GM04504 (cell line): ENCODE measurements at places on chromosomes 6 and 20.

GRCh38 chr6:150443621-150444020 lies 74.8 kb downstream of the IYD start:
- no peak for DNase-seq

- no peak for DNase-seq
These were observed 6.9 kb upstream of the SAMD3 start for GRCh38 chr6:130229645-130230044.

DNA sequence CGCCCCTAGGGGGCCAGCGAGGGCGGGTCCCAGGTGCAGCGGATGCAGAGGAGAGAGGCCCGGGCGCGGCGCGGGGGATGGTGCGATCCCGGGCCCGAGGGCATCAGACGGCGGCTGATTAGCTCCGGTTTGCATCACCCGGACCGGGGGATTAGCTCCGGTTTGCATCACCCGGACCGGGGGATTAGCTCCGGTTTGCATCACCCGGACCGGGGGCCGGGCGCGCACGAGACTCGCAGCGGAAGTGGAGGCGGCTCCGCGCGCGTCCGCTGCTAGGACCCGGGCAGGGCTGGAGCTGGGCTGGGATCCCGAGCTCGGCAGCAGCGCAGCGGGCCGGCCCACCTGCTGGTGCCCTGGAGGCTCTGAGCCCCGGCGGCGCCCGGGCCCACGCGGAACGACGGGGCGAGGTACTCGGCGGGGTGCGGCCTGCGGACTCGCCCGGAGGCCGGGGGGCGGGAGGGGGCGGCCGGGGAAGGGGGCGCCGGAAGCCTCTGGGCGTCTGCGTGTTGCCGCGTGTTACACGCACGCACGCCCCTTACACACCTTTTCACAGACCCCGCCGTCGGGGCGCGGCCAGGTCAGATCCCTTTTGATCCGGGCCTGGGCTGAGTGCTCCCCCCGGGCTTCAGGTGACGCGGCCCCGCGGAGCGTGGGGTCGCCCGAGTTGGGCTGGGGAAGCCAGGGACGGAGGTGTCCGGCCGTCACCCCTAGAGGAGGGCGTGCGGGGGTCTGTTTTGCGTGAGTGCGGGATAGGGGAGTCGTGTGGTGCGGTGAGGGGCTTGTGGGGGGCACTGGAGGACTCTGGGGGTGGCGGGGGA lies 412 bp downstream of the TRIB3 start:
- peak; percentile 45 for DNase-seq

GRCh38 chr6:132219901-132220300 lies 181.4 kb downstream of the MOXD1 start:
- DNase-seq, result no peak

DNA sequence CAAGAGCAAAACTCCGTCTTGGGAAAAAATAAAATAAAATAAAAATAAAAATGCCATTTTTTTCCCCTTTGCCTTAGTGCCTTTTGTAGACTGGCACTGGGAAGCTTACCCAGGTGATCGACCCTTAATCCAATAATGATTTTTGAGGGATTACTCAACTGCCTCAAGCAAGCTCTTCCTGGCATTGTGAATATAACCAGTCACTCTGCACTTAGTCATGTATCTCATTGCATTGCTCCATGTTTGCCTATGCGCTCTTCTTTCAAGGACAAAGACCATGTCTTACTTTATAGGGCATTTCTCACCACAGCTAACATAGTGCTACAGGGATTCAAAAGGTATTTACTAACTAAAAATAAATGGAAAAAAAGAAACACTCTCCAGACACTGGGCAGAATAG lies 13.0 kb downstream of the GFOD1 start:
- DNase-seq, result no peak

DNA sequence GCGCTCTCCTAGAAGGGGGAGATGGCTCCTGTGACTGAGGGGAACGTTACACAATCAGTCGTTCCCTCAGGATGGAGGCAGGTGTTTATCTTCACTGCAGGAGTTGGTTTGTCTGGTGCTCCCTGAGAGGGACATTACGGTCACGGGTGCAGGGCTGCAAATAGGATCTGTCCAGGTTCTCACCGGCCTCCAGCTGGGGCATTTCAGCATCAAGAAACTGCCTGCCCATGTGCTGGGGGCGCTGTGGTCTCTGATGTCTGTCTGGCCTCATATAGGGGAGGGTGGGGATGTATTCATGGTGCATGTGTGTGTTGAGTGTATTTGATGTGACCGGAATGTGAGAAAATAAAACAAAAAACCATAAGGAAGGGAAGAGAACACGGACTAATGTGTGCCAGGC lies 77.1 kb downstream of the TBC1D7 start:
- no peak for DNase-seq

DNA sequence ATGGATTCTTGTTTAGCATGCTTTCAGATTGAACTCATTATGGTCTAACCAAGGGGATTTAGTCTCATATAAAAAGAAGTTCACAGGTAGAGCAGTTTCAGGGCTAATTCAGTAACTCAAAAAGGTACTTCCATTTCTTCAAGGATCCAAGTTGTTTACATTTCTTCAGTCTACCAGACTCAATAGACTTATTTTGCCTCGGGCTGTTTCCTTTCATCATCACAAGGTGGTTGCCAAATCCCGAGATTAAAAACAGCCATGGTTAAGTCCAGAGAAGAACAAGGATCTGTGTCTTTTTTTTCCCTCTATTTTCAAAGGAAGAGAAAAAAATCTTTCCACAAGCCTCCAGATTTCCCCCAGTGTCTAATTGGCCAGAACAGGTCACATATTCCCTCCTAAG lies 69.8 kb upstream of the SNX9 start:
- DNase-seq, result no peak

DNA sequence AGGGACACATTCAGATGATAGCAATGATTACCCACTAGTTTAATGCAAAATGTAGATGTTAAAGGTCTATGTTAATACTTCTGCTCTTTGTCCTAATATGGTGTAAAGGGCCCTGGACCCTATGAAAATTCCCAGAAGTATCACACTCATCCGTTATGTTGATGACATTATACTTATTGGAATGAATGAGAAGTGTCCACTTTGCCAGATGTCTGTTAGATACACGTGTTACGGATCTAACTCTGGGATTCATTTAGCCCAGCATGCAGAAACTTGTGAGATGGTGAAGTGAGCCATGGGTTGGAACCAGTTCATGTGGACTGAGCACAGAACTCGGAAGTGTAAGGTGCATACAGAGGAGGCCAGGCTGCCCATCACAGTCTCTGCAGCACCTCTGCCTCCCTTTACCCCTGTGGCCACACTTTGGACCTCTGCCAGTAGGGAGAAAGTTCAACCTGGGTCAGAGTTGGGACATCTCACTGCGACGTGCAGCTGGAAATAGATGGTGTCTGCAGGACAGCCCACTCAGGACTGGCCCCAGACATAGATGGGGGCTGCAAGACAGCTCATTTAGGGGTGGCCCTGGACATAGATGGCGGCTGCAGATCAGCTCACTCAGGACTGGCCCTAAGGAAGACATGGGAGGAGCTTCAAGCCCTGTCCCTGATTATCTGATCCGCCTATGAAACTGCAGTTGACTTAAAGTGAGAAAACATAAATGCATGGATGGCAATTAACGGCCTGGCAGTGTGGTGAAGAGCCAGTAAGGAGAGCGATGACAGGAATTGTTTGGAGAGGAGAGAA lies 71.2 kb upstream of the THBS2 start:
- no peak for DNase-seq

- no peak for DNase-seq
These were observed 100.5 kb upstream of the STXBP5 start for GRCh38 chr6:147103694-147104093.

- no peak for DNase-seq
These were observed 529.9 kb upstream of the MMS22L start for GRCh38 chr6:97812940-97813339.

- no peak for DNase-seq
These were observed 337.5 kb upstream of the CITED2 start for GRCh38 chr6:139711804-139712585.

GRCh38 chr6:112931832-112932231 lies 584.7 kb downstream of the RFPL4B start:
- peak; percentile 58 for DNase-seq
